Trophoblast cell (in vitro differentiated cells and primary cell): ENCODE measurements at places on chromosomes 12 and 14.
A peak's percentile ranks its signal among the peaks of the same experiment; 100 is the strongest.

GRCh38 chr12:16307856-16308475 is 30.5 kb upstream of the SLC15A5 start:
- DNase-seq: no peak

DNA sequence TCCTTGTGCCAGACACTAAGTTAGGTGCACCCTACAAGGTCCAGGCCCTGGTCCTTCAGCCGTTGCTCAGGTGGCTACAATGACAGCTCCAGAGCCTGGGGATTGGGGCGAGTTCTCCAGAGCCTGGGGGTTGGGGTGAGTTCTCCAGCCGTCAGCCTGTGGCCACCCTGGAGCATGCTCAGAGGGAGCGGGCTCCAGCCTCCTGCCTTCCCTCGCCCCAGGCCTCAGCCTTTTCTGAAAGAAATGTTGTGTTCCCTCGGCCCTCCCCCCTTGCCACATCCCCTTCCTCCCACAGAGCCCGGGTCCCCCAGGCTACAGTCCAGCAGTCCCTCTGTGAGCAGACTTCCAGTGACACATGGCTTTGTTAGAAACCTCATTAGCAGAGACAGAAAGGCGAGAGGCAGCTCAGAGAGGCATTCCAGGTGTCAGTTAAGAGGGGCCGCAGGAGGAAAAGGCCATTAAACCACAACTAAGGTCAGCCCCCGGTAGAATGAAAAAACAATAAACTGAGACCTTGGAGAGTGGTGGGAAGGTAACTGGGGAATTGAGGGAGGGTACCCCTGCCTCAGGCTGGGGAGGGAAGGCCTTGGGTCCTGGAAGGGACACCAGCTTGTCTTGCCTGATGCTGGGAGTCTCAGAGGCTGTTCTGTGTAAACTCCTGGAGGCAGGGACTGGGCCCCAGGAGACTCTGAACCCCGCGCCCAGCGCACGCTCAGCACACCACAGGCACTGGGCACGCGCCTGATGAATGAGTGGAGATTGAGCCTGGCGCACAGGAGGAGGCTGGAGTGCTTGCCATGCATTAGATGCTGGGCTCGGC is 23.1 kb upstream of the COL2A1 start:
- no peak for DNase-seq

DNA sequence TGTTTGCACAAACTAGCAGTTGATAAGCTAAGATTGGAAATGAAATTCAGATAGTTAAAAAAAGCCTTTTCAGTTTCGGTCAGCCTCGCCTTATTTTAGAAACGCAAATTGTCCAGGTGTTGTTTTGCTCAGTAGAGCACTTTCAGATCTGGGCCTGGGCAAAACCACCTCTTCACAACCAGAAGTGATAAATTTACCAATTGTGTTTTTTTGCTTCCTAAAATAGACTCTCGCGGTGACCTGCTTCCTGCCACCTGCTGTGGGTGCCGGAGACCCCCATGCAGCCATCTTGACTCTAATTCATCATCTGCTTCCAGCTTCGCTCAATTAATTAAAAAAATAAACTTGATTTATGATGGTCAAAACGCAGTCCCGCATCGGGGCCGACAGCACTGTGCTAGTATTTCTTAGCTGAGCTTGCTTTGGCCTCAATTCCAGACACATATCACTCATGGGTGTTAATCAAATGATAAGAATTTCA is 335.6 kb downstream of the TMEM121 start:
- DNase-seq: no peak

DNA sequence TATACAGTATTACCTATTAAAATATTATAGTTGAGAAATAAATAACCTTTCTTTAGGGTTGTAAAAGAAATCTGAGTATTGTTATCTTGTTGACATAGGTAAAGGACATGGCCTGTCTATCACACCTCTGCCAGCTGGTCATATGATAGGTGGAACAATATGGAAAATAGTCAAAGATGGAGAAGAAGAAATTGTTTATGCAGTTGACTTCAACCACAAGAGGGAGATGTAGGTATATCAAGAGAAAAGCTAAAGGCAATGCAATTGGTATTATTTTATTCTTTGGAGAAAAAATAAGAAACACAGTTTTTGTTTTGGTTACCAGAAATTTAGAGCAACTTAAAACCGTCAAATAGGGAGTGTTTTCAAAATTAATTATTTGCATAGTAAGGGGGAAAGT is 13.5 kb downstream of the CPSF2 start:
- DNase-seq: no peak

- peak; percentile 83 for DNase-seq
Measured at GRCh38 chr12:127677537-127678131, 589.3 kb upstream of the TMEM132C start.

DNA sequence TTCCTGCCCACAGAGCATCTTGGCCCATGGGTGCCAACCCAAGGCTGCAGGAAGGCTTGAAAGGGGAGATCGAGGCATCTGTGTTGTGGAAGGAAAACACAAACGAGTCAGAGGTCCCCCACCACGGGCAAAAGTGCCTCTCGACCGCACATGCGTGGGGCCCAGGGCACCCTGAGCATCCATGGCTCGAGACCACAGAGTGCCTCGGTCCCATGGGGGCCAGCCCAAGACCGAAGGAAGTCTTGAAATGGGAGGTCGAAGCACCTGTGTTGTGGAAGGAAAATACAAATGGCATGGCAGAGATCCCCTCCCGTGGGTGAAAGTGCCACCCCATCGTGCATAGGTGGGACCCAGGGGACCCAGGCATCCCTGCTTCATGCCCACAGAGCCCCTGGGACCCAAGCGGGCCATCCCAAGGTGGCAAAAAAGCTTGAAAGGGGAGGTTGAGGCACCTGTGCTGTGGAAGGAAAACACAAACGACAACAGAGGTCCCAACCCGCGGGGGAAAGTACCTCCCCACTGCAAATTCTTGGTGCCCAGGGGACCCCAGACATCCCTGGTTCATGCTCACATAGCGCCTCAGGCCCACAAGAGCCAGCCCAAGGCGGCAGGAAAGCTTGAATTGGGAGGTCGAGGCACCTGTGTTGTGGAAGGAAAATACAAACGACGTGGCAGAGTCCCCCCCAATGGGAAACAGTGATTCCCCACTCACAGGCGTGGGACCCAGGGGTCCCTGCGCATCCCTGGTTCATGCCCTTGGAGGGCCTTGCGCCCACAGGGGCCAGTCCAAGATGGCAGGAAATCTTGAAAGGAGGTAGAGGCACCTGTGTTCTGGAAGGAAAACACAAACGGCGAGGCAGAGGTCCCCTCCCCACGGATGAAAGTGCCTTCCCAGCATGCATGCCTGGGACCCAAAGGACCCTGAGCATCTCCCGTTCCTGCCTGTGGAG is 373.0 kb downstream of the ALG10 start:
- DNase-seq: no peak

DNA sequence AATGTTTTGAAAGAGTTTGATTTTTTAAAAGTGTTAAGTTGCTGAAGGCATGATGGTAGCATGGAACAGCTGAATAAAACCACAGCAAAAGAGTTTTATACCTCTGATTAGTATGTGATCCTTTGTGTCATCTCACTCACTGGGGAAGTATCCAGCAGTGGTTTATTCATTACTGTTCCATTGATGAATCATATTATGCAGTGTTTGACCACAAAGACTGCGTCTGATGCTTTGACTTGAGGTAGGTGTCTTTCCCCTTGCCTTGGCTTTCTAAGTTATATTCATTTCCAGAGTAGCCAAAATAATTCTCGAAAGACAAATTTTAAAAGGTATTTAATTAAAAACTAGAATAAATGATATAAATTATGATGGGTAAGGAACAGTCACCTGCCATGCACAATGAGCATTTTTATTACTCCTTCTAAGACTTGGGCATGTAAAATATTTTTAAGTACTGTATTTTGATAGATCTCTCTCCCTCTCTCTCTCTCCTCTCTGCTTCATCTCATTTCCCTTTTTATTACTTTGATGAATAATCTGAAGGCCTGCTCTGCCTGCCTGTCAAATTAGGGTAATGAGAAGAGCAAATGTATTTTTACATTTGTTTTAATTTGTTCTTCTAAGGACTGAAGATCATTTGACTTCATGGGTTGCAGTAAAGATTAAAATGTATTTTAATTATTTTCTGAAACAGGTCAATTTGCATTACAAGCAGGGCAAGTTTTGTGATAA is 164.9 kb downstream of the NAV3 start:
- no peak for DNase-seq

DNA sequence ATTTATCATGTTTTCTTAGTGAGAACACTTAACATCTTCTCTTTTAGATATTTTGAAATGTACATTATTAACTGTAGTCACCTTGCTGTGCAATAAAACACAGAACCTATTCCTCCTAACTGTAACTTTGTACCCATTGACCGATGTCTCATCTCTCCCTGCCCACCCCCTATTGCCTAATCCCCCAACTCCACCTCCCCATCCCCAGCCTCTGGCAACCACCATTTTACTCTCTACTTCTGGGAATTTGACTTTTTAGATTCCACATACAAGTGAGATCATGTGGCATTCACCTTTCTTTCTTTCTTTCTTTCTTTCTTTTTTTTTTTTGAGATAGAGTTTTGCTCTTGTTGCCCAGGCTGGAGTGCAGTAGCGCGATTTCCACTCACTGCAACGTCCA is 4.4 kb upstream of the CCDC198 start:
- DNase-seq: no peak

DNA sequence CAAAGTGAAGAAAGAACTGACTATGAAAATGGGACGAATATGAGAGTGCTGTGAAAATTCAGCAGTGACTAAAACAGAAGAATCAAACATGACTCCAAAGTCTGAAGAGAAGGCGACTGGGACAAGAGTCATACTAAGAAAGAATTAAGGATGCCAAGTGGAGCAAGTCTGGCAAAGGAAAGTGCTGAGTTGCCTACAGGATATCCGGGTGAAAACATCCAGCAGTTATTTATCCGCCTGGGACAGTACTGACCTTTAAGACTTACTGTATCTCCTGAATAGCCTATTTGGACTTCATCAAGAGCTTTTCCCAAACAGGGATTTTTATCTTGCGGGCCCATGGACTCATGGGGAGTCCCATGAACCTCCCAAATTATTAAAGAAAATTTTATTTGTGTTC is 41.1 kb downstream of the KICS2 start:
- no peak for DNase-seq

- no peak for DNase-seq
Measured at GRCh38 chr12:82877963-82878362, 191.3 kb downstream of the TMTC2 start.

GRCh38 chr12:128857133-128857763 is 4.0 kb downstream of the GLT1D1 start:
- DNase-seq: no peak

- DNase-seq: no peak
Measured at GRCh38 chr14:68308726-68309520, 483.9 kb downstream of the ZFP36L1 start.

DNA sequence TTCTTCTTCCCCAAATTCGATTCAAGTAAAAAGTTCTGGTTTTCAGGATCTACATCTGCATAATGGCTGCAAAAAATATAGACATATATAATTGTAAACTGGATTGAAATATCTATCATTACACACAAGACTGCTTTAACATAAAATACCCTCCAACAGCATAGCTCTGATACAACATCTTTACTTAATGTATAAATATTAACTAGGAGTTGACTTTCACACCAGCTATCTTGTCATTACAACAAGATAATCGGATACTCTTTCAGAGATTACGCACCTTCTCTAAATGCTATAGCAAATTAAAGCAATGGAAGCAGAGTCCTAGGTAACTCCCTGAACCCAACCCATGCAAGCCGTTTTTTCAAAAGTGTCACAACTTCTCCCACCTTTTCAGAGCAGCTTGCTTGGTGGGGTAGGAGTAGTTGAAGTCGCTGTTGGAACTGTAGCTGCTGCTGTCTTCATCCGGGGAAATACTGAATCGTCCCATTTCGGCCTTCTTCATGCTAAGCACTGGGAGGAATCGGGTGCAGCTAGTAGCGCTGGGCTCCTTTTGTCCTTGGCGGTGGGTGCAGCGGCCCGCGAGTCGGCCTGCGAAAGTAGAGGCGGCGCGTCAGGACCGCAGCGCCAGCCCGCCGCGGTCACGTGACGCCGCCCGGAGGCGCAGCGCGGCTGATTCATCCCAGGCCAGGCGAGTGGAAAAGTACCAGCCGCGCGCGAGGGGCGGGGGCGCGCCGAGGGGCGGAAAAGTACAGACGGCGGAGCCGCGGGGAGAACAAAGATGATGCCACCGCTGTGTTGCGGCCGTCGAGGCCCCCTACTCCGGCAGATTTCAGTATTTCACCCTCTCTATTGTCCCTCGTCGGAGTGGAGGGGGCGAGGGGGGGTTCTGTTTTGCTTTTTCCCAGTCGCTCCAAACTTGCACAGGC is 1.5 kb downstream of the SLC38A2 start:
- DNase-seq: peak; percentile 95

DNA sequence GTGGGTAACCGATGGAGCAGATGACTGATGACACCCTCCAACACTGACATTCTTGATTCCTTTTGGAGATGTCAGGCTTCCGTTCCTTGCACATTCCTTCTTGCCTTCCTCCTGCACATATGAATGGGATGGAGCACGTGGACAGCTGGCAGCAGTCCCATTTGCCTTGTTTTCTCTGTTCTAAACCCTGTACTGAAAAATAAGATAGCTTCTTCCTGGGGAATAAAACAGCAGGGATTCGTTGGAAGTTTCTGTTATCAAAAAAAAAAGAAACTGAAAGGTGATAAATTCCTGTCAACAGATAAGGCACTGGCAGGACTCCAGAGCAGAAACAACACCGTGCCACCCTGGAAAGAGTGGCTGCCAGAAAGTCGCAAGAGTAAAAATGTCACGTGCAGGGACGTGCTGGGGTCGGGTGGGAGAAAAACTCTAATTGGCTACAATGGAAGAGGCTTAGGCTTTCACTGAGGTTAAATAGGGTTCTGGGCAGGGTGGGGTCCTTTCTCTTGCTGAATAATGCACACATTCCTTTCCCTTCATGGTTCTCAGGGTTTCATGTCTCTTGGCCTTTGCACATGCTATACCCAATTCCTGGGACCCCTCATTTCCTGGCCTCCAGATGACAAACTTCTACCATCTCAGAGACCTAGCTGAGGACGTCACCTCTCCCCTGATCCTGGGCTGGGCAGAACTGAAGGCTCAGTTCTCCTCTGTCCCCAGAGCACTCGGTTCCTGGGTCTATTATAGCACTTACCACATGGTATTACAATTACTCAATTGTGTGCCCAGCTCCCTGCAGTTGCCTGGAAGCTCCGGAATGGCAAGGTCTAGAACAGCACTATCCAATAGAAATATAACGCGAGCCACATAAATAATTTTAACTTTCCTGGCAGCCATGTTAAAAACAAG is 7.0 kb upstream of the NUAK1 start:
- no peak for DNase-seq

DNA sequence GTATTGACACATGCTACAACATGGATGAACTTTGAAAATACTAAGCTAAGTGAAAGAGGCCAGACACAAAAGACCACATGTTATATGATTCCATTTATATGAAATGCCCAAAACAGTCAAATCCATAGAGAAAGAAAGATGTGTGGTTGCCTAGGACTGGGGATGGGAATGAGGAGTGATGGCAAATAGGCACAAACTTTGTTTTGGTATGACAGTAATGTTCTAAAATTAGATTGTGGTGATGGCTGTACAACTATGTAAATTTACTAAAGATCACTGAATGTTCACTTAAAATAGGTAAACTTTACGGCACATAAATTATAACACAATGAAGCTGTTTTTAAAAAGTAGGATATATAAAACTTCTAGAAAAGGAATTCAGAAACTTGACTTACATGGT is 41.7 kb downstream of the PPP1R13B start:
- no peak for DNase-seq
